ENCODE measurements at places on chromosomes 3 and 15.
A peak's percentile ranks its signal among the peaks of the same experiment; 100 is the strongest.

DNA sequence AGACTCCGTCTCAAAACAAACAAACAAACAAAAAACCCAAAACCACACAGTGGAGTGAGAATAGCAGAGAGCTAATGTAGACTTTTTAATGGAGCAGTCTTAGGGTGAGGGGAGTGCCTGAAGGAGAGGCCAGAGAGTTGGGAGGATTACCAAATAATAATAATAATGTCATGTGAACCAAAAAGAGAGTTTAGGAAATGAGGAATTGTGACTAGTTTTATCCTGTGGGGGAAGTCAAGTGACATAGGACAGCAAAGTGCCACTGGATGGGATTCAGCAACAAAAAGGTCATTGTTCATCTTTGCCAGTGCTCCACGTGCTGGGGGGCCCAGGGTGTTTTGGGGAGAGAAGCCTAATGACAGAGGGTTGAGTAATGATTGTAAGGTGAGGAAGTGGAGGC lies 12.9 kb downstream of the GPR87 start:
- DNase-seq: no peak

- DNase-seq: peak; percentile 38
Observed at GRCh38 chr15:75065851-75066509, 42.6 kb downstream of the PPCDC start.

- DNase-seq: peak; percentile 62
Observed at GRCh38 chr15:65791335-65792137, 557 bp downstream of the DENND4A start.

DNA sequence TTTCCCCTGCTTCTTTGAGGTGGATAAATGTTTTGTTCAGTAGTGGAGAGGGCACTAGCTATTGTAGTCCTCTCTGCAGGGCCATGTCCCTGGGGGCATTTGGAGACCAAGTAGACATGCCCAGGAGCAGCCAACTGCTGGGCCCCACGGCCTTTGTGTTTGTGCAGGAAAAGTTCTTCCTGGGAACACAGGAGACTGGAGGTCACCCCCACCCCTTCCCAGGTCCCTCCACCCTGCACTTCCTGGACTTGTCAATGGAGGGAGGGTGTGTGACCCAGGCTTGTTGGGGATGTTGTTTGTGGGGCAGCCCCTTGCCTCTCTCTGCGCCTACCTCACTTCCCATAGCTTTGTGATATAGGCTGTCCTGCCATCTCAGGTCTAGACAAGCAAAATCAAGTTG lies 317.0 kb upstream of the LRRFIP2 start:
- no peak for DNase-seq

DNA sequence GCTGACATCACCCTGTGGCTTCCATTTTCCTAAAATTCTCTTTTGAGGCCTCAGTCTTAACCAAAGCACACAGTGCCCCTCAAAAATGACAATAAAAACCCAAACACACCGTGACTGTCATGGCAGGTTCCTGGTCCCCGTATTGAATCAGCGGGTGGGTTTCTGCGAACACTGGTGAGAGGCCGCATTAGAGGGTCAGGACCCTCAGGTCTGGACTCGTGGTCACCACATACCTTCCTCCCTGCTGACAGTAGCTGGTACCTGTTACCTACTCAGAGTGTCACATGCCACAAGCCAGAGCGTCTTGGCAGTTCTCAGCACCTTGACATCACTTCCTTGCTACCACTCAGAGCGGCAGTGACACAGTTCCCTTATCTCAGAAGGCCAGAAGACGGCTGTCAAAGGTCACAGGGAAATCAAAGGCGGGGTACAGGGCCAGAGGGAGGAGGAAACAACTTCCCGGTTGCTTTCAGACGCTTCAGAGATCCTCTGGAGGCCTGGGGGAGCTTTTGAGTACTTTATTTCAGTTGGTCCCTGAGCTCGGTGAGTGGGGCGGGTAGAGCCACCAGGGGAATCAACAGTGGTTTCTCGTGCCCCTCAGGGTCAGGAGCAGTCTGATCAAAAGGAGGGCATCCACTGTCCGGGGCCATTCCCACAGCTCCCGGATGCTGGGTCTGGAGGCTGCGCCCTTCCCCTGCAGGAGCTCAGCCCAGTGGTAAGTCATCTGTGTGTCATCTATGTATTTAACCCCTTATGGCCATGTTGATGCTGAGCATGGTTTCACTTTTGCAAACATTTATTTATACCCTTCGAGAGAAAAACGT lies at the start of the genes CCR5AS and CCRL2:
Gene CCR5AS (minus strand): TSS at position 279 of the 824 bp plus-strand sequence.
Gene CCRL2 (plus strand): TSS at position 472 of the 824 bp plus-strand sequence. CDS start 821 bp downstream, outside the sequence.
- peak; percentile 85 for DNase-seq

DNA sequence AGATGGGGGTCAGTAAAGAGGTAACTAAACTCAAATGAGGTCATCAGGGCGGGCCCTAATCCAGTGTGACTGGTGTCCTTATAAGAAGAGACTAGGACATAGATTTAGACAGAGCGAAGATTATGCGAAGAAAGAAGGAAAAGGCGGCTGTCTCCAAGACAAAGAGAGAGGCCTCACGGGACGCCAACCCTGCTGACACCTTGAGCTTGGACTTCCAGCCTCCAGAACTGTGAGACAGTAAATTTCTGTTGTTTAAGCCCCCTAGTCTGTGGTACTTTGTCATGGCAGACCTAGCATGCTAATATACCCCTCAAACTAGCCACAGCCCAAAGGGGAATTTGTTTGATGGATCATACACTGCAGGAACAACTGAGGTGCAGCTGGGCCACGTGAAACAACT lies 183.0 kb downstream of the ABHD5 start:
- DNase-seq: peak; percentile 24

DNA sequence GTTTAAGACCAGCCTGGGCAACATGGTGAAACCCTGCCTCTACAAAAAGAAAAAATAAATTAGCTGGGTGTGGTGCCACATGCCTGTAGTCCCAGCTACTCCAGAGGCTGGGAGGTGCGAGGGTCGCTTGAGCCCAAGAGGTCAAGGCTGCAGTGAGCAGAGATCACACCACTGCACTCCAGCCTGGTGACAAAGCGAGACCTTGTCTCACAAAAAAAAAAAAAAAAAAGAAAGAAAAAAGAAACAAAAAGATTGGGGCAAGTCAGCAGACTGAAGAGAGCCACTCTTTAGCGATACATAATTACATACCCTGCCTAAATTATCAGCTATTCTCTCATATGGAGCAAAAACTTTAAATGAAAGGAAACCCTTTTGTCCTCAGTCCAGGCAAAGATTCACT lies 53.6 kb upstream of the MAP3K13 start:
- no peak for DNase-seq

- DNase-seq: peak; percentile 86
Observed at GRCh38 chr3:129121792-129122411, at the start of gene RAB43. Gene RAB43 (minus strand): TSS chr3:129121804. CDS start chr3:129121489, 315 bp downstream.

DNA sequence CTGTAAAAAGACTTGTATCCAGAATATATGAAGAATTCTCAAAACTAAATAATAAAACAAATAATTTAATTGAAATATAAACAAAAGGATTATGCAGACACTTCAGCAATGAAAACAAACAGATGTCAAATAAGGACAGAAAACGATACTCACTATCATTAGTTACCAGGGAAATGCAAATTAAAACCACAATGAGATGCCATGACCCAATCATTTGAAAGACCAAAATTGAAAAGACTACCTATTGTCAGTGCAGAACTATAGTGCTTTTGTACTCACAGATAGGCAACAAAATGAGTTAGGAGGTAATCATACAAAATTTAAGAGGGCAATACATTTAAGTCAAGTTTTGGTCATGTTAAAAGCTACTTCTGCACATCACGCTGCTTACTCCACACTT lies 31.6 kb upstream of the OR5K4 start:
- DNase-seq: no peak

DNA sequence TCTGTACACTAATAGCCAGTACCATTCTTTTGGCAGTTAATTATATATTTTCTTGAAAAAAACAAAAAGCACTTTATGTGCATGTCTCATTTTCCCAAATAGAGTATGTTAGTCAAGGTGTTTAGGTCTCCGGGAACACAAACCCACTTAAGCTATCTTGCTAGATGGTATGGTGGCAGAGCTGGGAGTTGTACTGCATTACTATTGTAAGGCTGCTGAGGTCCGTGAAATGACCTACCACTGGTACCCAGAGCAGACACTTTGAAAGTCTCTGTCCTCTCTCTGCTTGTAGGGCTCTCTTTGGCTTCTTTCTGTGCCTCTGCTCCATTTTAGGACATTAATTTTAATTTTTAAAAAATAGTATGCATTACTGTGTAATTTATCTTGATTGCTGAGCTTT lies 8.8 kb downstream of the TMOD3 start:
- no peak for DNase-seq

GRCh38 chr3:138943724-138944653 lies 2.9 kb downstream of the FOXL2 start:
- DNase-seq: no peak

DNA sequence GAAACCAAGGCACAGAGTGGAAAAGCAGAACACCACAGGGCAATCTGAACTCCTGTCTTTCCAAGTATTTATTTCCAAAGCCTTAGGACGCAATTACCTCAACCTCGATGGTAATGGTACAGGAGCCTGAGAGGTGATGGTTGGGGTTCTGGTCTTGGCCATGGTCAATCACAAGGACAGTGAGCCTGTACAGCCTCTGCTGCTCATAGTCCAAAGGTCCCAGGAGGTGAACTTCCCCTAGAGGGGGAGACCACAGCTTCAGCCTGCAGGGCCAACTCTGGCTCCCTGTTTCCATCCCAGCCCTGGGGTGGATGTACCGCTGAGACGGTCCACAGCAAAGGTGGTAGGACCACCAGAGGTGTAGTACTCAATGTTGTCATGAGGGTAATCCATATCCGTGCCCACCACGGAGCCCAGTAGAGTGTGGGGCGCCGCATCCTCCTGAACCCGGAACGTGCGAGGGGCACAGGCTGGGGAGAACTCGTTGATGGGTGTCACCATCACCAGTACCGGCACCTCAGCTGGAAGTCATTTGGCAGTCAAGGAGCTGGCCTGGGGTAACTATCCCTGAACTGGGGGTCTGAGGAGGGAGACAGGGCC lies 6.1 kb downstream of the CDHR4 start:
- DNase-seq: no peak

- DNase-seq: no peak
Observed at GRCh38 chr3:181691901-181692300, 19.8 kb upstream of the SOX2 start.

GRCh38 chr15:93619597-93619996 lies 530.6 kb upstream of the RGMA start:
- DNase-seq: no peak

- no peak for DNase-seq
Observed at GRCh38 chr3:182622241-182622545, 171.1 kb upstream of the ATP11B start.

DNA sequence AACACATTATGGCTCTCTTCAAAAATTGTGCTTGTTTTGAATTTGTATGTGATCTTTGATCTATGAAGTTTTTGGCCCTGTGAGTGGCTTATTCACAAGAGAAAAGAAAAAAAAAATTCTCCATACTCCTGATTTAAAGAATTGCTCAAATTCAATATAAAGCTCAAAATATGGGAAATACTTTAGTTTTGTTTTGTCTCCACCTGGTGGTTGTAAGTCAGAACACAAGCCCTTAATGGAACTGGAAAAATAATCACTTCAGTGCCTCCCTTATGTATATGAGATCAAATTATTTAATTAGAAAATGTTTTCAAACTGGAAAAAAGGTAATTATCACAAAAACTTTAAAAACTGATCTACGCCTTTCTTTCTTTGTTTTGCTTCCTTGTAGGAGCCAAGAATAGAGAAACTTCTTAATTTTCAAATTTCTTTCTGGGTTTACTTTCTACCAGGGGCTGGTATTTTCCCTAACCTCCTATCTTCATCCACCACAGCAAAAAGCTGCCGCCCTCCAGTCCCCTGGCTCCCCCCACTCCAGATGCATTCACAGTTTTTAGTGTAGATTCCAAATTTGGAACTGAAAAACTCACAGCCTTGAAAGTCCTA lies 50.6 kb downstream of the SERP1 start:
- DNase-seq: peak; percentile 76

DNA sequence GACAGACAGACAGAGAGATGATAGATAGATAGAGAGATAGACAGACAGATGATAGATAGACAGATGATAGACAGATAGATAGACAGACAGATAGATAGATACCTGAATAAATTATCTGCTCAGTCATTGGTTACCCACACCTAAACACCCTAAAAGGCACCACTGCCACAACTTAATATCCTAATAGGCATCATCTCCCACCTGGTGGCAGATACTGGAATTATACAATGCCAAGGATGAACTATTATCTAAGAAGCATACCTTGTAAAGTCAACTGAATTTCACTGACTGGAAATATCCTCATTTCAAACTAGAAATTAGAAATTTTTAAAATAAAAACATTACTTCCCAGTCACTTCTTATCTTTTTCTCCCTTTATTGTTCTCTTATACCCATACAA lies 19.4 kb upstream of the ATP8B4 start:
- peak; percentile 17 for DNase-seq

- no peak for DNase-seq
Observed at GRCh38 chr3:42183991-42184632, 81.9 kb downstream of the CCK start.

GRCh38 chr3:161081633-161082032 lies 23.5 kb downstream of the B3GALNT1 start:
- no peak for DNase-seq

GRCh38 chr3:134459562-134459961 lies 26.2 kb downstream of the ANAPC13 start:
- DNase-seq: no peak

- DNase-seq: peak; percentile 54
Observed at GRCh38 chr3:108088697-108089096, 2.1 kb downstream of the CD47 start.

- peak; percentile 65 for DNase-seq
Observed at GRCh38 chr3:158091531-158091930, 14.7 kb downstream of the SHOX2 start.

DNA sequence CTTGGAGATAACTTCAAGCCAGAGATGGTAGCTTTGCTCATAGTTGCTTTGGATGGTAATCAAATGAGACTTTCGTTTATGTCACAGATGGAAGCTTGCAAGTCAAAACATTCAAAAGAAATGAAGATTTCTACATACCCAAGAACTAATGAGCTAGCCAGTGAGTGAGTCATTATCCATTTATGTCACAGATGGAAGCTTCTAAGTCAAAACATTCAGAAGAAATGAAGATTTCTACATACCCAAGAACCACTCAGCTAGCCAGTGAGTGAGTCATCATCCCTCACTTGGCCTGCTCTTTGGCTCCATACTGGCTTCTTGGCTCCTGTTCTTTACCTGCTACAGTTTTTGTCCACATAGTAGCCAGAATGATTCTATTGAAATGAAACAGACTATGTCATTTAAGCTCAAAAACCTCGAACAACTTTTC lies 559.8 kb upstream of the CBLB start:
- peak; percentile 96 for DNase-seq

GRCh38 chr3:185337231-185337816 lies 25.6 kb upstream of the MAP3K13 start:
- no peak for DNase-seq
